Activated T-helper 1 cell treated with anti-CD3 and anti-CD28 coated beads, Interleukin-12 subunit alpha, Interleukin-12 subunit beta, Interleukin-2, Interleukin-4 antibody, amounts not matched to agents 30 ng/mL and 10 ng/mL and 1 ng/mL, durations not matched to agents 14 hours and 24 hours and 36 hours (primary cell): ENCODE measurements at places on chromosomes 16 and 17.

GRCh38 chr17:48144976-48145798 is 37.6 kb downstream of the SNX11 start:
- DNase-seq: no peak

DNA sequence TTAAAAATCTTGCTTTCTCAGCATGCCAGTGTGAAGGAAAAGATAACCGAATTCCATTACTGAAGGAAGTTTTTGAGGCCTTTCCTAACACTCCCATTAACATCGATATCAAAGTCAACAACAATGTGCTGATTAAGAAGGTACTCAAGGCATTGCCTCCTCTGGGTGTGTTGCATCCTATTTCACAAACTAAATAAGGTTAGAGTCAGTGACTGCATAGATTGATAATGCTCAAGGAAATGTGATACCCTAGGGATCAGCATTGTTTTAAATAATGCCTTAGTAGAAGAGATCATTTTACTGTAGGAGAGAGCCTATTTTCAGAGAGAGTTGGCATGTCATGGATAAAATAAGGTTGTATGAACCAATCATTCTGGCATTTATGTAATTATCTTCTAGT is 36.8 kb downstream of the GDPD1 start:
- DNase-seq: no peak

- no peak for DNase-seq
Measured at GRCh38 chr17:65220732-65221131, 83.6 kb downstream of the RGS9 start.

DNA sequence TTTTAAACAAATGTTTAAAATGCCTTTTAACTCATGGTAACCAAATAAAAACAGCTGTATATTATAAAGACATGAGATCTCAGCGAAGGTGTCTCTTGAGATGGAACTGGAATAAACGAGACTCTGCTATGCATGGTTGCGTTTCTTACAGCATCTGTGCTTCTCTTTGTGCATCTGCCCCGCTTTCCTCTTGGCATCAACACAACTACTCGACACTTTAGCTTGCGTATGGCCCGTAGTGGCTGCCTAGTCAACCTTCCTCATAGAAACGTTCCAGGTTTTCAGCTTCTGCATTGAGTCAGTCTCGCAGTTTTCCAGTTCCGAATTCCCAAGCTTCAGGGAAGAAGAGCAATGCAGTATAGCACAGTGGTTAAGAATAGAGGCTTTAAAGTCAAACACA is 214.9 kb downstream of the CEP112 start:
- no peak for DNase-seq

- DNase-seq: no peak
Measured at GRCh38 chr16:77273815-77274214, 74.6 kb downstream of the SYCE1L start.

DNA sequence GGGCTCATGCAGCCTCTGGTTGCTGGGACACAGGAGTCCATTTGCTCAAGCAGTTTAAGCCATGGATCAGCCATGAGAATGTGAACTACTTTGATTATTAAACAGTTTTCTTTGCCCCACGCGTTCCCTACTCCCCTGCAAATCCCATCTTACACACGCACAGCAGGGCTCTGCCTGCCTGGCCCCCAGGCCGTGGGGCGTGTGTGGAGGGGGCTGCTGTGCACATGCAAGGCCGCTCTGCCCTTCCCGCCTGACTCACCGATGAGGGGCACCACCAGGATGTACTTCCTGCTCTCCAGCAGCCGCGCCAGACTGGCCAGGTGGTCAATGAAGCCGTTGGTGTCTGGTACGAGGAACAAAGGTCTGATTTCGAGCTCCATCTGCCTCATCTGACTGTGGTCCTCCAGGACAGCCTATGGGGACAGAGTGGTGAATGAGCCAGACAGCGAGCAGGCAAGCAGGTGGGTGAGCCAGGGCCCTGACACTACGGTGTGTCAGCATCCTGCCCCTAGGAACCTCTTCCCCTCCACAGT is 13.7 kb downstream of the HIC1 start:
- no peak for DNase-seq

GRCh38 chr16:58121132-58121531 is 8.0 kb downstream of the CFAP20 start:
- DNase-seq: no peak

- DNase-seq: peak; percentile 30
Measured at GRCh38 chr17:33964344-33964979, 290.6 kb upstream of the CCL2 start.

DNA sequence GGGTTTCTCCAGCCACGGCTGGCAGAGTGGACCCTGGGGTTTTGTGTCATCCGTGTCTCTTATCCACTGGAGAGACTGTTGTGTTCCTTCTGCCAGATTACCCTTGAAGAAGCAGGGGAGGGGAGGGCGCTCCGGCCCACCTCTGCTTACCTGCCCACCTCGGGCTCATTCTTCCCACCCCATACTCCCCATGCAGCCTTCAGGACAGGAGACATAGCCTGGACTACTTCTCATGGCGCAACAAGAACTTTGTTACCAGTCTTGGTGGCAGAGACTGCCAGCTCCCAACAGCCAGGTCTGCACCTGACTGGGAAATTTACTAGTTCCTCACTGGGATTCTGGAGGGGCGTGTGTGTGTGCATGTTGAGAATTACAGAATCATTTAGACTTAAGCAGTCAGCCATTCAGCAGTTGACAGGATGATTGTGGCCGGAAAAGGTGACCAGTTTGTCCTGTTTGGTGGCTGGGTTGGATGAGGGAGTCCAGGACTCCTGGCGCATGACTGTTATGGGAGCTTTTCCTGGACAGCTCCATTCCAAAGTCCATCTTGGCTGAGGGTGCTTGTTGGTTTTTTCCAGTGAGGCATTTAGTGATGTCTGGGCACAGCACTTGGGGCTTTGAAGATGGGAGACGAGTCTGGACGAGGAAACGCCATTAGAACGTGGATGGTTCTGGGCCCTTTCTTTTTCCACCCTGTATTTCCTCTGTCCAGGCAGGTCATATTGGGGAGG is 8.7 kb downstream of the GSE1 start:
- DNase-seq: no peak

GRCh38 chr17:72119873-72120641 is 763 bp upstream of the SOX9 start:
- DNase-seq: no peak

DNA sequence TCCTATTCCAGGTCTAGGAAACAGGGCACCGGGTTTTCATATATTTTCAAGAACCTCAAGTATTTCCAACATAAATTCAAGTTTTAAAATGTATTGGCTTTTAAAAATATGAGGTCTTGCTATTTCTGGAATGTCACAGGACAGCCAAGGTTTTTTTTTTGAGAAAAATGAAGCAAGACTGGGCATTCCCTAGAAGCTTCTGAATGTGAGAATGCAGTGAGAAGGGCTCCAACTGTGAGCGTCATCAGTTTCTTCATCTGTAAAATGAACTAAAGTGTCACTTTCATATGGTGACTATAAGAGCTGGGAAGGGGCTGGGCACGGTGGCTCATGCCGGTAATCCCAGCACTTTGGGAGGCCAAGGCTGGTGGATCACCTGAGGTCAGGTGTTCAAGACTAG is 455.8 kb upstream of the MAF start:
- DNase-seq: no peak

DNA sequence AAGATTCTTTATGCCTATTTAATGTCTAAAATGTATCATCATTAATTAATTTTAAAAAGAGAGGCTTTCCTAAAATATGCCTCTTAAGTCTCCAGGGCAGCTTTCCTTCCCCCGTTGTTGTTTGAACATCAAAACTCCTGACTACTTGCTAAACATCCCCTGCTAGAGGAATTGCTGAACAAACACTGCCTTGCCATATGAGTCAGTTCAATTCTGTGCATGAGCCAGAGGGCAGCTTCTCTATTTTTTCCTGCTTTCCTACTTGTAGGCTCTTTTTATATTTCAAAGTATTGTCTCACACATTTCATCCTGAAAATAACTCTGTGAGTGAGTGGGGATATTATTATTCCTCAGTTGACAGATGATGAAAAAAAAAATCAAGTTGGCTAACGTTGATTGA is 143.4 kb downstream of the HS3ST4 start:
- DNase-seq: no peak

- no peak for DNase-seq
Measured at GRCh38 chr17:8964801-8965393, 610 bp downstream of the PIK3R5 start.

- no peak for DNase-seq
Measured at GRCh38 chr16:86740298-86740697, 161.9 kb downstream of the FOXL1 start.

- no peak for DNase-seq
Measured at GRCh38 chr17:1362065-1362848, 37.8 kb downstream of the YWHAE start.

DNA sequence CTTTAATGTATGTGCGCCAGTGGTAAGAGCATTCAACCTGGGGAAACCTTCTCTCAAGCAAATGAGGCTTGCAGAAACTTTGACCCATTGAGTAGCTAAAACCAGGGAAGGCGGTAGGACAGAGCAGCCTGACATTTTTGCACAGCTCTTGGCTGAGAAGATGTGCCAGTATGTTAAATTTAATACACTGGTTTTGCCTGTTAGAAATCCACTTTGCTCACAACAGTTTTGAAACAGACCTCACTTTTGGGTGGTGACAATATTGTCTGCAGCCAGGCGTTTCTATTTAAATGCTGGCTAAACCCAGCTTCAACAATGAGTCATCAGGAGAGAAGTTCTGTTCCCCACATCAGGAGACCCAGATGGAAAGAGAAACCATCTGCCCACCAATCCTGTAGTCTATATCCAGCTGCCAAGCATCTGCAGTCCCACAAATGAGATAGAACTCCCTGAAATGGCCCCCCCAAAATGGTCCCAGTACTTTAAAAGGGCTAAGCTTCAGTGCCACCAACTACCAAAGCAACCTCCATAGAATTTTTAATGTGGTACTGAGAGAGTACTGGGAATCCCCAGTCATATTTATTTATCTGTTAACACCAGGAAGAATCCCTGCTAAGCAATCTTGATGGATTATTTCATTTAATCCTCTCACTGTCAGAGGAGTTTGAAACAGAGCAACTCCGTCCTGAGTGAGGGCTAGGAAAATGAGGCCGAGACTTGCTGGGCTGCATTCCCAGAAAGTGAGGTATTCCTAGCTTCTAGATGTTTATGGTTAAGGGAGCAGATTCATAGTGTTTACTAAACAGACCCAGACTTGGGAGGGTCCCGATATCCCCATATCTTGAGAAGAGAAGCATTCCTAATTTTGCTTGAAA is 29.0 kb upstream of the CLEC3A start:
- DNase-seq: no peak

GRCh38 chr16:57736419-57737351 is 1.1 kb downstream of the KATNB1 start:
- peak; percentile 41 for DNase-seq

DNA sequence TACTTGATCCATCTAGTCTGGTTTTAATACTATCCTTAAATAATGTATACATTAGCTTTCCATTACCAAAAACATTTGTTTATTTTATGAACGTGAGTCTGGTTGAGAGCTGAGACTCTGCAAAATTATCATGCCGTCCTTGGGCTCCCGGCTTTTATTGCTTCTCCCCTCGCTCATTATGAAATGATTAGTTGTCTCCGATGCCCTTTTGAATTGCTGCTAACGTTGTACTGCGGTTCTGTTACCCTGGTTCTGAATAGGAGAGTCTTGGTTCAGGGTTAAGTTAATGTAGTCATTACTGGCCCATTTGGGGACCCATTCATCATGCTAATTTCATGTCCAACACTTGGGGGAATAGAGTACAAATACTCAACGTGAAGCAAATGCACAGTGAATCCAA is 12.8 kb downstream of the XYLT1 start:
- no peak for DNase-seq

GRCh38 chr17:57578608-57579225 is 166.4 kb downstream of the CCDC182 start:
- no peak for DNase-seq

DNA sequence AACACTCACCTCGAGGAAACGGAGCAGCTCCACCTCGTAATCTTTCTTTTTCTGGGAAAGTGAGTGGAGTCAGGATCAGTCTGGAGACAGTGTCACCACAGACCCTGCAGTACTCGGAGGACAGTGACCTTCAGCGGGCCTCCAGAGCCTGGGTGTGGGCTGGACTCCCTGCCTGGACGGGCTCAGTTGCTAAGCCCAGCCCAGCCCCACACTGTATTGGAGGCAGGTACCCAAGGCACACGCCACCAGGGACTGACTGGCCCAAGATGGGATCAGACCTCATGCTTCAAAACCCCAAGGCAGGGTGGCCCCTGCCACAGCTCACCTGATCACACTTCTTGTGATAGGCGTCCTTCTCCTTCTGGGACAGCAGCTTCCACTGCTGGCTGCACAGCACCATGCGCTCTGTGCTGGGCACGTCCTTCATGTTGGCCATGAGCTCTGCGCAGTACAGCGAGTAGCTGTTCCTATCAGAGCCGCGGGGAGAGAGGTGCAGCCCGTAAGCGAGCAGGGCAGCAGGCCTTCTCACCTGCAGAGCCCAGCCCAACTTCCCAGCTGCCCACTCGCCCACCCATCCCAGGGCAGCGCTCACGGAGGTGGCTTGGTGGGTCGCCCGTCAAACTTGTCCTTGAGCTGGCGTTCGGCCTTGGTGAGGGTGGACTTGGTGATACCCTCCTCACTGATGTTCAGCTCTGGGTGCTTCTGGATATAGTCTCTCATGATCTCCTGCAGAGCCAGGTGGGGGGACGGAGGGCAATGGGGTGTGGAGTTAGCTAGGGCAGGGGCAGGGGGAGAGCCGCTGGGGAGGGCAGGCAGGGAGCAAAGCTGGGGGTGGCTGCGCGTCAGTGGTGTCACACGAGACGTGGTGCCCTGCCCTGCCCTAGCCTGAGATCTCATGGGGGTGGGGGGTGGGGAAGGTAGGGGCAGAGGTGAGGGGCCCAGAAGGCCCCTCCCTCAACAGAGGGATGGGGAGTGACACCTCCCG is 7.9 kb downstream of the UBTF start:
- DNase-seq: no peak

GRCh38 chr17:38671939-38672720 is 2.6 kb downstream of the EPOP start:
- no peak for DNase-seq

DNA sequence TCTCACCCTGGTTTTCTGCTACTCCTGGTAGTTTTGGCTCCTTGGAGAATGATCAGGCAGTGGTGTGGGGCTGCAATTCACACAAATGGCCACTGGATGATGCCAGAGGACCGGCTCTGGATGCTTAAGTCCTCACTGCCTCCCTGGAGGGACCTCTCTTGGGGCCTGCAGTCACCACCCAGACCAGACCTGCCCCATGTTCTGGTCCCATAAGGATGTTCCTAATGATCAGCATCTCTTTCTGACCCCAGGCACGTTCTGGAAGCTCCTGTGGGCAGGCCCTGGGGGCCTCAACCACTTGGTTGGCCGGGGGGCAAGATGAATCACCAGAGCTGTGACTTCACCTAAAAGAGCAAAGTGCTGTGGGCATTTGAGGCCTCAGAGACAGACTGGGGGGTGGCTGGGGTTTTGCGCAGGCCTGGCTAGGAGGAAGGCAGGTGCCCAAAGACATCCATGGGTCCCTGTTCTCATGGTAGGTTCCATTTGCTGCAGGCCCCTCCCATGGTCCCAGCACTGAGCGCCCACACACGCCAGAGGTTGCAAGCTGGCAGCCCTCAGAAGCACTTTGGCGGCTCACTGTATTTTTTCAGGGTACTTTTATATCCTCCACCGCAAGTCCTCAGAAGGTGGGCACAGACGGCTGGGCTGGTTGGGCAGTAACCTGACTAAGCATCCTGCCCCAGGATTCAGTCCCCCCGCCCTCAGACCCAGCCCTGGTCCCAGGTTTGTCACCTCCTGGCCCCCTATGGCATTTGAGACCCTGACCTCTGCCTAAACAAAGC is 53.2 kb downstream of the NT5M start:
- DNase-seq: peak; percentile 55

- no peak for DNase-seq
Measured at GRCh38 chr17:72554508-72554907, 433.7 kb downstream of the SOX9 start.
